ENCODE measurements at places on chromosomes 2 and 18. TPM values are rescaled to one million over a fixed set of nuclear protein-coding genes. Genes with fewer than 3 reads are reported as not detected.

The SIX3 gene
- not detected for total RNA-seq

The MSH2 gene
- 4.7 TPM for total RNA-seq

The PGAP1 gene
- total RNA-seq: 5.8 TPM

The SPDYA gene
- total RNA-seq: 0.67 TPM

DNA sequence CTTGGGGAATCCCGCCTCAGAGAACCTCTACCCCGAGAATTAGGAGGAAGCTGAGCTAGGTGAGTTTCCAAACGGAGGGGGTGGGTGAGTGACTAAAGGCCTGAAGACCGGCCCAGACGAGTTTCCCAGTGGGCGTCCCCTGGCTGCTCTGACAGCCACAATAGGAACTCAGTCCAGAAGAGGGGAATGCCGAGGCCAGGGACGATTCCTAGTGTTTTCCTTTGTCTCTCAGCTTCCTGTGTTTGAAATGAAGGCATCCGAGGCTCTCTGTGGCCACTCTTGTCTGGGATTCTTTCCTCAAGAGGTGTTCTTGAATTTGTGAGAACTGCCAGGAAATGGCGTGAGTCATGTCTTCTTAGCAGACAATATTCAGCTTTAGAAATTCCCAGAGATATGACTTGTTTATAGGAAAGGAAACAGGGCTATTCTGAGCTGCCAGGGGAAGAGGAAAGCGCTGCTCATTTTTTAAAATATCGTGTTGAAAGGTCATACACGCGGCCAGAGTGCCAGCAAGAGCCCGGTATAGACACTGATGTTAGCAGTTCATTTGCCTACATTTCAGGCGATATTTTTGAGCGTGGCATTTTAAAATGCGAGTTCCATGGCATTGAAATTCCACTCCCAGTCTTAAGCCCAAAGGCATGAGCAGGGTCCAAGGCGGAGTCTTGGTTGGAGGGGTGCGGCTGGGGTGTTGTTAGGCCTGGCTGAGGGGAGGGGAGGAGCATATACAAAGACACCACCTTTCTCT lies 169.1 kb upstream of the KLF7 start:
- no peak for DNase-seq

DNA sequence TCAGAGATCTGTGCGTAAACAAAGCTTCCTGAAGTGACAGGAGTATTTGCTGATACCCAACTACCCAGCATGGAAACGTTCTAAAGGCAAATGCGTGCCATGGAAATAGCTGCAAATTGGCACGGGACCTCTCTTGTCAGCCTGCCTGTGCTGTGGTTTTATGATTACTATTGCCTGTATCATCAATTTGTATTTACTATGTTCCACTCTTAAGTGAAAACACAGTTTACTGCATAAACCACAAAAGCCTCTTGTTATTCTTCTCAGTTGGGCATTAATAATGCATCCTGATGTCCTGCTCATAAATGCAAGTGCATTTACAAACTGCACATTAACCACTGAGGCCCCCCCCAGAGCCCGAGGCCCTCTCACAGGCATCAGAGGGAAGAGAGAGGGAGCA lies 196.6 kb upstream of the SLC35G4 start:
- DNase-seq: no peak

DNA sequence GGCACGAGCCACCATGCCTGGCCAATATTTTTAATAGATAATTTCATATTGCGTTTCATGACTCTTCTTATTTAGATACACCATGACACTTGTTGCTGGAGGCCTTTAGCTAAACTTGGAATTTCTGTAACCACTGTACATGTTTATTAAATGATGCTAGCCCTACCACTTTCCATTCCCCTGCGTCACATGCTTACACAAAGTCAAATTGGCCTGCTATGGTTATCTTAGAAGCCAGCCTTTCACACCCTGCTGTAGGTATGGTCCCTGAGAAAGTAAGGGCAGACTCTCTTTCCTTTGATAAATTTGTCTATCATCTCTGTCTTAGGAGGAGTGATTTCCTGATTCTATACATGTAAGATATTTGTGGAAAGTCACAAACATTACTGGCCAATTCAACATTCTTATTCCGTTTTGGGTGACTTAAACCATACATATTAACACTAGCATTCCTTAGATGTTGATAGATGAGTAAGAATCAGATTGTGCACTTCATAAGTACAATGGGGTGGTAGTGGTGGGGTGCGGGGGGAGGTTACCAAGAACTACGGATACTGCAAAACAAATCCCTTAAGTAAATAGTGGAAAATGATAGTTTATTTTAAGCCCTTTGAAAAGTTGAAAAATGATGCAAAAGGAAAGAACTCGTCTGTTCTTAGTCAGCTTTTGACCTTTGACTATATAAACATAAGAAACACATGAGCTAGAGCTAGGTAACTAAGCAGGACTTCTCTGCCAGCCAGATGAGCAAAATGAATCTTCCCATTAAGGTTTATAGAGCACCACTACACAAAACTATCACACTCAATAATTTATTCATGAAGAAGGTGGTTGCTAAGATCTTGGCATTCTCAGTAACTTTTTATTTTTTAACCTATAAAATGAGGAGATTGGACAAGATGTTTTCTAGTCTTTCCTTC lies 7.9 kb upstream of the NDUFV2 start:
- DNase-seq: no peak

GRCh38 chr18:47911877-47912276 lies 18.6 kb downstream of the SMAD2 start:
- DNase-seq: no peak

DNA sequence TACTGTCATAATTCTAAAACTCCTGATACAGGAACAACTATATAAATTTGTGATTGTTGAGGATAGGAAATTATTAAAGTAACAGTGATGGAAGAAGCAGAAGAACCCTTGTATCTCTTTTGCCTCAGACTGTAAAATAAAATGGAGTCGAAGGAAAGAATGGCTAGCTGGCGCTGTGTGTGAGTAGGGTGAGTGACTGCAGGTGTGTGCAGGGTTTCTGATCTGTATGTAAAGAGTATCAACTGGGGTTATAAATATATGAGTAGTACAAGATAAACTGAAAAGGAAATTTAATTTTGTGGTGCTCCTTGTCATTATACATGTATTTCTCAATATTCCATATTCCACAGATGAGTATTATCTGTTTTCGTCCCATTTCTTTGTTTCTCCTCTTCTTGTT lies 15.2 kb downstream of the POLI start:
- no peak for DNase-seq

- no peak for DNase-seq
Measured at GRCh38 chr18:50749421-50749820, 70.4 kb downstream of the MRO start.

DNA sequence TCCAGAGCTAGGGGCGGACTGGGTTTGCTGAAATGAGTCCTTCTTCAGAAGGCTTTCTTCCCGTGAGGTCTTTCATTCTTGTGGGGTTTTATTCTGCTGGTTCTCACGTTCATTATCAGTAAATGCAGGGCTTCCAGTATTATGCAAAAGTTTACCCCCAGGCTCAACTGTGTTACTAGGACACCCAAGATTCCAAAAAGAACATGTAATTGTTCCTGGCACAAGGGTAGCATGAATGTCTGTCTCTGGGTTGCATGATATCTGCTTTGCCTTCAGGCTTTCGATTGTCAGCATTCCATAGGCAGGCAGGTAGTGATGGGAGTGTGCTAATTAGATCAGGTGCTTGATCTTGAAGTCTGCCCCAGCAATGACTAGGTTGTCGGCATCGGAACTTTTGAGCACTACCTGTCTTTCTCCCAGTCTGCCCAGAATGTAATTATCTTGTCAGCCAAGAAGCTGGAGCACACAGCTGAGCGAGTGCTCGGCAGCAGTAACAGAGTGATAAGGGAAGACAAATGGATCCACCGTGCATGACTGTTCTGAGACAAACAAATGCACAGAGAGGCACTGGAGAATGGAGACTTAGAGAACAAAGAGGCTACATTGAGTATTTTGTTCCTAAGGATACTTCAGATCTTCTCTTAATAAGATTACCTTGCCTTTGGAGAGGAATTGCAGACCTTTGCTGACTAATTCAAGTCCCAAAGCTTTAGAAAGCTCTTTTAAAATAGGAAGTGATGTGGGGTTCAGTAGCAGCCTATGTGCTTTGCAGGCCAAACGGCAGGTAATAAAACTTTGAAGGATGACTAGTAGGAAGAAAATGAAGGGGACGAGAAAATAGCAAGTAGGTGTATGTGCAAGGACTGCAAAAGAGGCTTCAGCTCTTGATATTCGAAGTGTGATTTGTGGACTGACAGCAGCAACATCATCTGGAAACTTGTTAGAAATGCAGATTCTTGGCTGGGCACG lies 41.9 kb downstream of the ITGB6 start:
- DNase-seq: no peak

DNA sequence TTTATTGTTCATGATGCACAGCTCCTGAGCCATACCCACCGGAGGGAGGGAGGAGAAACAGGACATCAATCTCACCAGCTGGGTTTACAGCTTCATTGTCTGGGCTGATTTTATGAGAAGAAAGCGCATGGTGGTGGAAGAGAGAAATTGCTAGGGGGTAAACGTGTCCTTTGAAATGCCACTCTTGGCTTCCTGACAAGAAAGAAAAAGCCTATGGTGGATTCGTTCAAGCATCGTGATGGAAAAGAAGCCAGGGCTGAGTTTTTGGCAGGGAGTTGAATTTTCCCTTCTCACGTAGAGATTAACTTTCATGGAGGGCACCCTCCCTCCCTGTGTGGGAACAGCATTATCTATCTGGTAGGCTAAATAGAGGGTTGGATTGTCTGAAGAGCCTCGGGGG lies 502.0 kb downstream of the SLC4A3 start:
- DNase-seq: no peak

GRCh38 chr2:30436859-30437435 lies 10.1 kb upstream of the LCLAT1 start:
- no peak for DNase-seq

- no peak for DNase-seq
Measured at GRCh38 chr2:239993291-239993690, 31.9 kb downstream of the NDUFA10 start.

Measured in liver (tissue), 10 donors.